ENCODE measurements at places on chromosomes 5 and 9.

- peak; percentile 82 for DNase-seq
Measured at GRCh38 chr9:93962561-93963440, 7.6 kb upstream of the BARX1 start.

DNA sequence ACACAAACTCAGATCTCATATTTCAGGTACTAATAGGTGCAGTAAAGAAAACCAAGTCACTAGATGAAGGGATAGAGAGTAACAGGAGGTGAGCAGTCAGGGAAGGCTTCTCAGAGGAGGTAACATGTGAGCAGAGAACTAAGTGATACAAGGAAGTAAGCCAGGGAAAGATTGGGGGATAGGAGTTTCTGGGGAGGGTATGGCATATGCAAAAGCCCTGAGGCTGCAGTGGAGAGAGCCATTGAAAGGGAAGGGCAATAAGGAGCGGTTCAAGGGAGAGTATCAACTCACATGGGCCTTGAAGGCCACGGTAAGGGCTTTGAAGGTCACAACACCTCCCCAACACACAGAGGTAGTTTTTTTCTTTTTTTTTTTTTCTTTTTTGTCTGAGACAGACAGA, 6.9 kb downstream of the OLFML2A start:
- no peak for DNase-seq

- DNase-seq, result peak; percentile 8
Measured at GRCh38 chr5:10485142-10485795, 43.6 kb downstream of the ROPN1L start.

DNA sequence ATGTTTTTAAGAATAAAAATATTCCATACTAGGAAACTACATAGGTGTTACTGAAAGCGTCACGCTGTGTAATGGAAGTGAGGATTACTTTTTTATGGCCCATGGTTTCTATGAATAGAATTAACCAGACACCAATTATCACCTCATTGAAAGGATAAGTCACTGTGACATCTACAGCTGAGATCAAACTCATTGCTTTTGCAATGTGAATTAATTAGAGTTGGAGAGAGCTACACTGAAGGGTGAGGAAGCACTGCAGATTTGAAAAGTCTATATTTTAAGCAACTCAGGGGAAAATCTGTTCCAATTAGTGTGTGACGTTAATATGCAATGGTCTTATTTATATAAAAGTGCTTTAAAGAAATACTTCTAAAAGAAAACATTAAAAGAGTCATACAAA, 1300.1 kb upstream of the DMAC1 start:
- no peak for DNase-seq

GRCh38 chr5:307306-307705, 14.2 kb upstream of the AHRR start:
- DNase-seq, result no peak

DNA sequence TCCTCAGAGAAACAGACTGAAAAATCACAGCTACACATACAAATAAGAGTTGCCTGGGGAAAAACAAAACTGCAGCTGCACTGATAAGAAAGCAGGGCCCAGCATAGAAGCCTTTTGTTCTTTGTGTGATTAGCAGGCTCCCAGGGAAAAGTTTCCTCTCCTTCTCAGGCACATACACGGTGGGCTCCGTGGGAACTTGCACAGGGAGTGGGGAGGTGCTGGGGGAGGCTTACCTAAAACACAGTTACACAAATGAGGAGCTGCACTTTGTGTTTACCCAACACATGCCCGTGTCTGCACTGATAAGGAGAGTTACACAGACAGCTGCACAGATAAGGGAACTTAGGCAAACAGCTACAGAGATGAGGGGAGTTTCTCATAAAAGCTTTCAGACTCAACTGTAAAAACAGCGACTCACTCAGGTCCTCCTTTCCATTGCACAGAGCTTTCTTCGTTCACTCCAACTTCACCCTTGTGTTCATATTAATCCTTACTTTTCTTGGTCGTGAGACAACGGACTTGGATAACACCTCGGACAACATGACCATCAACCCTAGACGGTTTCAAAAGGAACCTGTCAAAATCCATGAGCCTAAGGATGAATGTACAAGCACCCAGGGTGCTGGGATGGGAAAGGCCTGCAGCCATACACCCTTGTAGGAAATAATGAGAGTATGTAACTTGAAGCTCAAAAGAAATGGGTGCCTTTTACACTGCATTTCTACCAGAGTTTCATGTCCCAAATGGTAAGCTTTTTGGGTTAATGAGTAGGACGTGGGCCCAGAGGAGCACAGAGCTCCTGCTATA, 50.8 kb downstream of the SERINC5 start:
- DNase-seq, result no peak

GRCh38 chr9:134301387-134302129, 24.7 kb upstream of the RXRA start:
- DNase-seq, result peak; percentile 87

GRCh38 chr5:57718155-57718554, 235.5 kb upstream of the ACTBL2 start:
- DNase-seq, result no peak

- no peak for DNase-seq
Measured at GRCh38 chr9:124238546-124239140, 19.1 kb upstream of the NEK6 start.

GRCh38 chr5:147560718-147561331, 51.0 kb upstream of the DPYSL3 start:
- DNase-seq, result no peak

DNA sequence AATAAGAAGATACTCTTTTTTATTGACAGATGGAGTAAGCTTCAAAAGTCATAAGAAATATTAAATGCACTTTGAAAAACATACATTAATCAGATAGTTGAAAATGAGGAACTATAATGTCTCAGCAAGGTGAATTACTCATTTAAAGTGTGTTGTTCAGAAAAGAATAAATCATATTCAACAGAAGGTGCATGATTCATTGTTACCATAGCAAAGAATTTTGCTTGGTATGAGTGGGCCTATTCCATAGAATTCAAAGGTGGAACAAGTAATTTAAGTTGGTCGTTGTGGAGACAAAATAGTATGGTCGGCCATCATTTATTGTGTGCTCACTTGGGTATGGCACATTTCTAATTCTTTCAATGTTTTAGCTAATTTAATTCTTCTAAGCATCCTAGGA, 1920.2 kb upstream of the CDH9 start:
- no peak for DNase-seq

GRCh38 chr5:36602704-36603321, 3.6 kb upstream of the SLC1A3 start:
- DNase-seq, result no peak
